Islet precursor cell (in vitro differentiated cells): ENCODE measurements at places on chromosomes 1 and 21.

GRCh38 chr1:1989102-1989542 lies 14.5 kb downstream of the CFAP74 start:
- no peak for DNase-seq

DNA sequence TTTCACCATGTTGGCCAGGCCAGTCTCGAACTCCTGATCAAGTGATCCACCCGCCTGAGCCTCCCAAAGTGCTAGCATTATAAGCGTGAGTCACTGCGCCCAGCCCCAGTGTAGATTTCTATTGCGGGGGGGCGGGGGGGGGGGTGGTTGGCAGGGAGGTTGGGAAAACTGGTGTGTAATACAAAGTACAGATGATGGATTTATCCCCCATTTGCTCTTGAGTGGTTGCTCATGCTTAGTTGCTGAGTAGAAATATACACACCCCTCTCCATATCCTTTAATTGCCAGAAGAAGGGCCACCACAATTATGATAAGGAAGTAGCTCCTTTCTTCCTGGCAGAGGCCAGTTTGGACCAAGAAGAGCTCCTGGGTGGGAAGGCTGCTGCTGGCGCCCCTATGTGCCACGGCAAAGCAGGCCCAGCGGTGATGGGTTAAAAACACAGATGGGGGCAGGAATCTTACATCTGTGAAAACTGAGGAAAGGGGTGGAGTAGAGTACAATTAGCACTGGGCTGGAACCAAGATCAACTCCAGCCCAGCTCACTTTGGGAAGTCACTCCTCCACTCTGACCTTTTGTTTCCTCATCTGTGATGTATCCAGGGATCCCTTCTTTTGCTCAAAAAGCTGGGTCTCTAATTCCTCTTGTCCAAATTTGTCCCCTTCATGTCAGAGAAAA lies 55.2 kb downstream of the MRPL37 start:
- no peak for DNase-seq

GRCh38 chr1:8889925-8890785 lies 11.7 kb upstream of the ENO1 start:
- no peak for DNase-seq

- DNase-seq = no peak
Observed at GRCh38 chr21:32520875-32521735, 64.2 kb downstream of the TCP10L start.

GRCh38 chr21:37139902-37140301 lies 66.8 kb downstream of the TTC3 start:
- DNase-seq = peak; percentile 58
